ENCODE measurements at places on chromosomes 5 and 9.

- peak; percentile 68 for DNase-seq
Observed at GRCh38 chr9:74645007-74645639, 148.0 kb downstream of the RORB start.

DNA sequence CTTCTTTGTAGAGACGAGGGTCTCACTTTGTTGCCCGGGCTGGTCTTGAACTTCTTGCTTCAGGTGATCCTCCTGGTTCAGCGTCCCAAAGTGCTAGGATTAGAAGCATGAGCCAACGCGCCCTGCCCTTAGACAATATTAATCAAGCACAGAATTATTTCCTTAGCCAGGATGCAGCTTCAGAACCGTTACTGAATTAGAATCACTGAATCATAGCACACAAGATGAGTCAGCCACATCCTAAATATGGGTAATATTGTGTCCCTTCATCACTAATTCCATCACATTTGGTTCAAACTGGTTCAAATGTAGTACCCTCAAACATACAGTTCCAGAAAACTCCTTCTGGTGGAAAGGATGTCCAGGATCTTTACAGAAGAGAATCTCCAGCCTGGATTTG lies 82.7 kb downstream of the BNC2 start:
- DNase-seq: no peak

DNA sequence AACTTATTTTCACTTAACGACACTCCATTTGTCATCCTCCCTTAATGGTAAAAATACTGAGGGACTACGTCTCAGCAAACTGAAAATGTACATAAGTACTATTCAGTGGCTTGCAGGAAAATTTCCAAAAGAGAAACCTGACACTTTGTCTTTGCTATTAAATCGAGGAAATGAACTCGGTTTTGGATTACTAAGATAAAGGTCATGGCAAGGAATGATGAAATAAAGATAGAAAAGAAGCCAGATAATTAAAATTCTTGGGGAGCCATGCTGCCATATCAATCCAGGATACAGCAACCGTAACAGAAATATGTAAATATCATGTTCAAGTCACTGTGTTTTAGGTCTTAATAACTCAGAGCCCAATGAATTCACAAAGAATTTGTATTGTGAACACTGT lies 647.8 kb downstream of the CDH9 start:
- no peak for DNase-seq

GRCh38 chr5:164958688-164959087 lies 1453.3 kb downstream of the MAT2B start:
- no peak for DNase-seq

- peak; percentile 18 for DNase-seq
Observed at GRCh38 chr9:89993678-89994630, 389.1 kb downstream of the GADD45G start.

GRCh38 chr5:163604013-163604412 lies 98.6 kb downstream of the MAT2B start:
- no peak for DNase-seq

DNA sequence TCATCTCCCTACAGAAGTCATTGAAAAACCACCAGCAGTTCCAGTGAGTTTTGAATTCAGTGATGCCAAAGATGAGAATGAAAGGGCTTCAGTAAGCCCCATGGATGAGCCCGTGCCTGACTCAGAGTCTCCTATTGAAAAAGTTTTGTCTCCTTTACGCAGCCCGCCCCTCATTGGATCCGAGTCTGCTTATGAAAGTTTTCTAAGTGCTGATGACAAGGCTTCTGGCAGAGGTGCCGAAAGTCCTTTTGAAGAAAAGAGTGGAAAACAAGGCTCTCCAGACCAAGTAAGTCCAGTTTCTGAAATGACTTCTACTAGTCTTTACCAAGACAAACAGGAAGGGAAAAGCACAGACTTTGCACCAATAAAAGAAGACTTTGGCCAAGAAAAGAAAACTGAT lies 90.1 kb downstream of the MAP1B start:
- no peak for DNase-seq

DNA sequence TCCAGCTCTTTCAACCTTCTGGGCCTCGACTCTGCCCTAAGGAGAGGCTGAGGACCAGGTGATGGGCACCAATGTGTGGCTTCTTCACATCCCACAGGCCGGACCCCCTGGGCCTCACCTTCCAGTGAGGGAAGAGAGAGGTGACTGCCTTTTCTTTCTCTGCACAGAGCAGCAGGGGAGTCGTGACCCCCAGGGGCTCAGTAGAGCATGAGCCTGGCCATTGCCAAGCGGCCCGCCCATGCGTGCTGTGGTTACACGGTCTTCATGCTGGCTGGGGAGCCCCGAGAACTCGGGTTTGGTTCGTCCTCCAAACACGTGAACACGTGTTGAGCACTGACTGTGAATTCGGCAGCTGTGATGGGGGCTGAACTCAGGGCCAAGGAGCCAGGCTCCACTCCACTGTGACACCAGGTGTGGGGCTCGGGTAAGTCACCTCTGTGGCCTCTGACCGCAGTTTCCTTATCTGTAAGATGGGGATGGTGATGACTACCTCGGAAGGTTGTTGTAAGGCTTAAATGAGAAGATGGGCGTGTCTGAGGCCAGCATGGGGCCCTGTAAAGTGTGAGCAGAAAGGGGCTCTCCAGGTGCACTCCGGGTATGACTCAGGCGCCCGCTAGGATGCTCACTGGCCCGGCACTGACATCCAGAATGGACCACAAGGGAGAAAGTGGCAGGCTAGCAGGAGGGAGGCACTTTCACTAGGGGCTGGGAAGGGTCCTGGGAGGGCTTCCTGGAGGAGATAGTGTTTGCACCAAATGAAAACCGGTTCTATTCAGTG lies 13.4 kb upstream of the GRHPR start:
- DNase-seq: no peak

- no peak for DNase-seq
Observed at GRCh38 chr5:76294573-76294972, 108.5 kb upstream of the IQGAP2 start.

DNA sequence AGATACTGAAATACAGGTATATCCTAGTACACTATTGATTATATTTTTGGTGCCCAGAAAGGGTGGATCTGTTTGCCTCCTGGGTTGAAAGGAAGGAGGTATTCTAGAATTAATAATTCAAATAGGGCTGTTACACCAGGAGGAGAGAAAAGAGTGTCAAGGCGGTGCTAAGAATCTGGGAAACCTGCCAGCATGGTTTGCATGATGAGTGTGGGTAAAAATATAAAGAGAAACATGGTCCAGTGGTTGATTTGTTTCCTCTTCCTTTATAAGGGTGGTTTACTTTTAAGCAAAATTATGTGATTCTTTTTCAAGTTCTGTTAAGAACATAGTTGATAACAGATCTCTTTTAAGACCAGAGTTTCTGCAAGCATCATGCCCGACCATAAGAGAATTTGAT lies 69.4 kb upstream of the NFIB start:
- no peak for DNase-seq

GRCh38 chr9:81596679-81597418 lies 92.5 kb downstream of the TLE1 start:
- no peak for DNase-seq

- DNase-seq: no peak
Observed at GRCh38 chr9:94666364-94667099, 27.2 kb upstream of the FBP1 start.

DNA sequence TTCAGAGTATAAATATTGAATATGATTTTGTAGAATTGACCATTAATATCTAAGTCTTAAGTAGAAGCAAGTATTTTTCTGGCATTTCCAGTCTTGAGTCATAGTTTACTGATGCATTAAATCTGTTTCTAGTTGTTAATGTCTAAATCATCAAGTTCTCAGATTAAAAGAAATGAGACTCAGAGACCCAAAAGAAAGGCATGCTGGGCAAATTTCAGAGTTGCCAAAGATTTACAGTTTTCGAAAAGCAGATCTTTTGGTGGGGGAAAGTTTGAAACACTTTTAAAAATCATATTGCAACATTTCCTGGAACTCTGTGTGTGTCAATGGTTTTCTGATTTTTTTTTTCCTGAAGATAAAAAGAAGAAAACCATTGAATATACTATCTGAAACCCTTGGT lies 60.9 kb downstream of the ANKRD55 start:
- DNase-seq: no peak

GRCh38 chr9:123281659-123282350 lies 13.4 kb upstream of the STRBP start:
- peak; percentile 20 for DNase-seq

DNA sequence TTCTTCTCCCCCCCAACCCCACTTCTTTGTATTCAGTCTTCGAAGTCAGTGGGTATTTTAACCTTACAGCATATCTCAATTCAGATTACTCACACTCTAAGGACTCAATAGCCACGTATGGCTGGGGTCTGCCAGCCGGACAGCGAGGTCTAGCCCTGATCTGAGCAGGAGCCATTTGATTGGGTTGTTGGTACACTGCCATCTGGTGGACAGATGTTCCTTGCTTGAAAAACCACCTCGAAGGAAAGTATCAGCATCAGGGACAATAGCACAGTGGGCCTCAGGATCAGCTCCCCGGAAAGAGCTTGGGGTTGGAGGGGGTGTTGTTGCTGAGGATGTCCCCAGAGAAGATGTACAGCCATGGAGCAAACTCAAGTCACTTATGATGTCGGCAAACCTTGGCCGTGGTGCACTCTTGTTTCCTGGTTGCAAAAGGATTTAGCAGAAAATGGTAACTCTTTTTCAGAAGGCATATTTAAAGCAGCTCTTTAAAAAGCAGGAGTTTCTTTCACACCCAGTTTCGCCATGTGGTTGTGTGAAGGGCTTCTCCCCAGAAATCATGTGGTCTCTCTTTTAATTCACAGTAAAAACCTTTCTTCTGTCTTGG lies 31.7 kb upstream of the KCNMB1 start:
- peak; percentile 74 for DNase-seq

- no peak for DNase-seq
Observed at GRCh38 chr5:103601314-103601713, 38.7 kb upstream of the NUDT12 start.

DNA sequence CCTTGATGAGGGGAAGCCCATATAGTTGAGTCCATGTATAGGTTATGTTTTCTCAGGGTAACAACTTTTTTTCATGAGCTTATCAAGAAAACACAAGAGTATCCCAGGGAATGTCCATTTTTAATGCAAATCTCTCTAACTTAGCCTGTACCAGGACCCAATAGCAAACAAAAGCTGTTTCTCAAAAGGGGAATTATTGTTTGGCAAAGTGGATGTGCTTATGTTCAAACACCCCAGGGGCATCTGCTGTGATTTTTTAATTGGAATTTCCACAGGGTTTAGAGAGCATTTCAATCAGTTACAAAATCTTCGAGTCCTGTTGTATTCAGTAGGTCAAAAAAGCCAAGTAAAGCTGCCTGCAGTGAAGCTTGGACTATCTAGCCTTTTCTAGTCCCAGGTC lies 33.4 kb upstream of the CSNK1G3 start:
- DNase-seq: no peak

DNA sequence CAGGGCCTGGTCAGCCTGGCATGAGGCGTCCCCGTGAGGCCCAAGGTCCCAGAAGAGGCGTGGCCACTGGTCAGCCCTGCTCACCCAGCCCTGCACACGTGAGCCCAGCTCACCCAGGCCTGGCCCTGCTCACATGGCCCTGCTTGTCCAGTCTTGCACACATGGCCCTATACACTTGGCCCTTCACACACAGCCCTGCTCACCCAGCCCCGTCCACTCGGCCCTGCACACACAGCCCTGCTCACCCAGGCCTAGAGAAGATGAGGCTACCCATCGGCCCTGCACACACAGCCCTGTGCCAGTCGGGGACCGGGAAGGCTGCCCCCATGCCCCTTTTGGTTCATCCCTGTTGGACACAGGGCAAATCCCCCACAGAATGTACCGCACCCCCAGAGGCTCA lies 28.4 kb downstream of the ZDHHC11B start:
- no peak for DNase-seq

DNA sequence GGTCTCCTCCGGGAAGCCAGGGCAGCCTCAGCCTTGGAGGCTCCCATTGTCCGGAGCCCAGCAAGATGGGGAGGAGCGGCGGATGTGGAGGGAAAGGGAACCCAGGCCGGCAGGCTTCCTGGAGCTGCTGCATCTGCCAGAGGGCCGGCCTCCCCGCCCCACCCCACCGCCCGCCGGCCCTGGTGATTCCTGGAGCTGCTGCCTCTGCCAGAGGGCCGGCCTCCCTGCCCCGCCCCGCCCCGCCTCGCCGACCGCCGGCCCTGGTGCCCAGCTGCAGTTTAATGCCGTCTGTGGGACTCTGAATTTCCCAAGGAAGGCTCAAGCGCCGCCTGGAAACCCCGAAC lies 31.6 kb downstream of the EXD3 start:
- no peak for DNase-seq

- DNase-seq: no peak
Observed at GRCh38 chr9:94864862-94865509, 138.5 kb downstream of the AOPEP start.

DNA sequence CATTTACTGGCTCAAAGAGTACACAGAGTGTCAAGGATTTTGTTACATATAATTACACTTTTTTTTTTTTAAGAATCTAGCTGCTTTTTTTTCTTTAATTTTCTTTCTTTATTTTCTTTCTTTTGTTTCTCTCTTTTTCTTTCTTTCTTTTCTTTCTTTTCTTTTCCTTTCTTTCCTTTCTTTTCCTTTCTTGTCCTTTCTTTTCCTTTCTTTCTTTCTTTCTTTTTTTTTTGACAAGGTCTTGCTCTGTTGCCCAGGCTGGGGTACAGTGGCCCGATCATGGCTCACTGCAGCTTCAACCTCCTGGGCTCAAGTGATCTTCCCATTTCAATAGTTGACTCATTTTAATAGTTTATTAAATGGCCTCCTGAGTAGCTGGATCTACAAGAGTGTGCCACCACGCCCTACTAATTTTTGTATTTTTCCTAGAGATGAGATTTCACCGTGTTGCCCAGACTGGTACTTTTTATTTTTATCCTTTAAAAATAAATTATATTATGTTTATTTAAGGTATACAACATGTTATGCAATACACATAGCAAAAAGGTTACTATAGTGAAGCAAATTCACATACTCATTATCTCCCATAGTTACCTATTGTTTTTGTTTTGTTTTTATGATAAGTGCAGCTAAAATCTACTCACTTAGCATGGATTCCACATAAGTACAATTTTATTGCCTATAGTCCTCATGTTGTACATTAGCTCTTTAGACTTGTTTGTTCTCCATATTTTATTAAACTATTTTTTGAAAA lies 381.5 kb upstream of the KLF4 start:
- no peak for DNase-seq

GRCh38 chr9:13569602-13570067 lies 290.1 kb upstream of the MPDZ start:
- DNase-seq: no peak

GRCh38 chr5:99063737-99064136 lies 134.9 kb upstream of the CHD1 start:
- DNase-seq: no peak

DNA sequence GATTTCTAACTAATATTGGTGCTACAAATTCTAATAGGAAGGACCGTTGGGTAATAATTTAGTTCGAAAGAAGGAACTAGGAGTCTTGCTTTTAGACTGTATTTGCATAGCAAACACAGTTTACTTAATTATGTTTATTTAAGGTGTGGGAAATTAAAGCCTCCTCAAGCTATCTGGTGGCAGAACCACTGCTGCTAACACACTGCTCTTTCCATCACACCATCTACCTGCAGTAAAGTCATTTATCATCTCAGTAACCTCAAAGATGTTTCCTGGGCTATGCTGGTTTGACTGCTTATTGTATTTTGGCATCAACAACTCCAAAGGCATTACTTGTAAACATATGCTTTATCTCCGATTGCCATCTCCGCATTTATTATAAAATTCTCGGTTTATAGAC lies 114.3 kb downstream of the DEPDC1B start:
- no peak for DNase-seq

GRCh38 chr9:19470567-19470966 lies 61.8 kb downstream of the ACER2 start:
- no peak for DNase-seq
